Central memory CD8-positive, alpha-beta T cell (primary cell): ENCODE measurements at places on chromosomes 6 and 20.

DNA sequence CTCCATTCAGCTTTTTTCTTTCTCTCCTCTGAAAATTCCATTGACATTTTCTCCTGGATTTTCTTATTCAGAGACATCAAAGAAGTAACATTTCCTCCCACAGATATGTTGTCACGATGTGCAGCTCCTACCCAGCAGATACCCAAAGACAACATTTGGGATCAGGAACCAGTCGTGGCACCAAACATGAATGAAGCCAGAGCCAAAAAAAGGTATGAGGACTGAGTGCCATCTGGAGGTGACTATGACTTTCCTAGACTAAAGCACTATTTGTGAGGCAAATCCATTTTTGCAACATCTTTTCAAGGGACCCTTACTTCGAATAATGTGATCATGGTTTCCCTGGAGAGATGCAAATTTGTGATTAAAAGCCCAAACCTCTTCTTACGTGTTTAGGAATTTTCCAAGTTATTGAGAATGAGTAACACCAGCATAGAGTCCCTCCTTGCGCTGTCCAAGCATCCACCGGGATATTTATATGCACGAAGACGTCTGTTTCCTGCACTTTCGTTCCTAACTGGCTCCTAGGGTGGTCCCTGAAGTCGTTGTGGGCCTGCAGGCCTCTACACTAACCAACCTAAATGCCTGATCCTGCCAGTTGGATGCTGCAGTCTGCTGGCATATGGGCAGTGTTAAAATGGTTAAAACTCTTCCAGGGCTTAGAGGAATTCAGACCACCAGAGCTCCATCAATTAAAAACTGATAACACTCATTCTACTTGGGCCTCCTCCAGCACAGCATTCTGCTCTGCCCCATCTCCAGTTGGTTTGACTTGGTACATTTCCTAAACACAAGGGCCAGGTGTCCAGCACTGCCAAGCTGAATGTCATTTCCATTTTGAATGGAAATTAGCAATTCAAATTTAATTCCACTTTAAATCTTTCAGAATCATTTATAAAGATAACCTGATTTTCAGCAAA is 256.6 kb downstream of the C6orf118 start:
- DNase-seq, result no peak

GRCh38 chr6:30974490-30975252 is 8.8 kb upstream of the MUC21 start:
- no peak for DNase-seq

- DNase-seq, result no peak
These were observed 20.4 kb downstream of the ZNF337 start for GRCh38 chr20:25676164-25676809.

GRCh38 chr20:31816221-31816620 is 2.9 kb upstream of the MYLK2 start:
- no peak for DNase-seq

DNA sequence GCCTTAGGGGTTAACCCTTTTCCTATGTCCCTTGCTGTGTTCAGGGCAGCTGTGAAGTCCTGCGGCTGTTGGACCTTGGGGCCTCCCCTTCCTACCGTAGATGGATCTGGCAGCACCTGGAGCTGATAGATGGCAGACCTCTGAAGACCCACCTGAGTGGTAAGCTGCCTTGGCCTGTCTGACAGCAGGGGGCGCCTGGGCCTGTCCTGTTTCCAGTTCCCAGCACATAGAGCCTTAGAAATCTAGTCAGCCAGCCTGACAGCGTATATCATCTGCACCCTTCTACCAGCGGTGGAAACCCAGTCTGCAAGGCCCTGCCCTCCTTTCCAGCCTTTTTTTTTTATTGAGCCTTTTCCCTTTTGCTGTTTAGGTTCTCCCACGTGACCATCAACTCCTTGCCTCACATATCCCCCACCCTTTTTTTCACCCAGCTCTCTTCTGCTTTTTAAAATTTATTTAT is 26.6 kb downstream of the CNBD2 start:
- peak; percentile 65 for DNase-seq

- DNase-seq, result no peak
These were observed 16.9 kb upstream of the ELMO2 start for GRCh38 chr20:46423342-46423741.

DNA sequence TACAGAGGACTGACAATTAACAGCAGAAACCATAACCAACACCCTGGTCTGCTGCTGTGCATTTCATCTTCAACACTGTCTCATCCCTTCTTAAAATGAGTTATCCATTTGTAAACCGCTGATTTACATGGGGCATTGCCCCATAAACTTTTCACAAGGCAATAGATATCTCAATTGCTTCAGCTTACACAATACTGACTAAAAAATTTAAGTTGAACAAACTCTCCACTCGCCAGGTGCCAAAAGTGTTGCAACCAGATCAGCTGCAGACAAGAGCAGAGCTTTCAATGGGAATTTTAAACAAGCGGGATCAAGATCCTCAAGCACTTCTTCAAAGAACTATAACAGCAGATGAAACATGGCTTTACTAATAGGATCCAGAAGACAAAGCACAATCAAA is 183.0 kb downstream of the TASP1 start:
- DNase-seq, result no peak

GRCh38 chr20:59976156-59976782 is 18.0 kb downstream of the CDH26 start:
- no peak for DNase-seq

GRCh38 chr20:48047447-48047846 is 262.2 kb upstream of the SULF2 start:
- DNase-seq, result no peak

GRCh38 chr6:15132854-15133670 is 112.8 kb upstream of the JARID2 start:
- DNase-seq, result no peak

GRCh38 chr6:35894776-35895175 is 26.1 kb downstream of the SRPK1 start:
- no peak for DNase-seq

DNA sequence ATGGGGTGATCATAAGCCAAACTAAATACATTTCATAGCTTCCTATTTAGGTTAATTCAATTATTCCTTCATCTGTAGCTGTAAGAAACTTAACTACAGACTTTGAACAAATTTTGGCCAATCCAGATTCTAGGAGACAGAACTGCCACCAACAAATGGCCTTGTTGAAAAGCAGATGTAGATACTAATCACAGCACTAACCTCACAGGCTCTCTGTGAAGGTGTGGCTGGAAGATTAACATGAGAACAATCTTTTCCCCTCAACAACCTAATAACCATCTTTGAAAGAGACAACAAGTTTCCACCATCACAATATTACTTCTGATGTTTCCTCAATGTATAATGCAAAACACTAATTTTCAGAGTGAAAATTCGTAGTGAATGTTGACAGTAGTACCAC is 87.8 kb downstream of the SESN1 start:
- no peak for DNase-seq

DNA sequence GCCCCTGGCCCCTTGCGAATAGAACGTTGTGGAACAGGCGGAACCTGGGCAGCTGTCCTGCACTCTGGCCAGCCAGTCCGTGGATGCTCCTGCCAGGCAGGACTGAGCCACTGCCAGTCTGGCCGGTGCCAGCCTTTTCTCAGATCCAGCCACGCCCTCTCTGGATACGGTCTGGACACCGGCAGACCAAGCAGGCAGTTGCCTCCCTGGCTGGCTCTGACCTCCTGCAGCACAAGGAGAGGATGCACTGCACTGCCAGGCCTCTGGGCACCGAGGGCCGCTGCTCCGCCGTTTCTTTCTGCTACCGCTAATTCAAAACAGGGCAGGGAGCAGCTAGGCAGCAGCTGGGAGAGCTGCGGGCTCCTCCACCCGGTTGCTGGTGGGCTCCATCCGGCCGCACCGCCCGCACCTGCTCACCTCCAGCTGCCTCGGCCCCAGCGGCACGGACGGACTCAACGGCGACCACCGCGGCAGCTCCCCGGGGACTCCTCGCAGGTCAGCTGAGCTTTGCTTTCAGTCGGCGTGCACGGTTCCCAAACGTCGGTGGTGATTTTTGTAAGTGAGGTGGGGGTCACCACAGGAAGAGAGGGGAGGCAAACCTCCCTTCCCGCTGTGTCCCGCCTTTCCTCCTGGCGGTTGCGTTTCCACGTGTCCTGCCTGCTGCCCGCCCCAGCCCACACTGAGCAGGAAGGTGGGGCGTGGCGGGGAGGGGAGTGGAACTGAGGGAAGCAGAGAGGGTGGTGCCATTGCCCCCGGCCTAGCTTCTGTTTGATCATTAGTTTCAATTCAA is 30.3 kb upstream of the AFDN start:
- DNase-seq, result no peak
